ENCODE measurements at places on chromosomes 2 and 18. TPM values are rescaled to one million over a fixed set of nuclear protein-coding genes. Genes with fewer than 3 reads are reported as not detected.

DNA sequence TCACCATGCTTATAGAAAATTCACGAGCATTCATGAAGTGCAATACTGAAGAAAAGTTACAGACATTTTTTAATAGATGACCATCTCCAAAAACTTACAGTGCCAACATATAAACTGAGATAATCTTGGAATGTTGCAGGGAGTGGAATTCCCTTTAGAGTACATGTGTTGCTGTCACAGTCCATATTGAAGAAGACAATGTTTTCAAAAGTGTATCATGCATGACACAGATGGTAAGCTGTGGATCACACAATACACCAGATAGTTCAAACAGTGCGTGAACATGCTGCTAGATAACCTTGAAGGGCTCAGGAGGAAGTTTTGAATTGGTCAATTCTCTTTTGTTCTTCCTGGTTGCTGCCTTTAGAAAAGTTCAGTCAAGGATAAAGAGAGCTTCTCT is 1644.3 kb upstream of the NXPH2 start:
- no peak for DNase-seq

GRCh38 chr2:30481323-30481800 is 34.3 kb downstream of the LCLAT1 start:
- DNase-seq, result peak; percentile 72

The SCYGR4 gene
- not detected for total RNA-seq

The PDE11A gene
- 0.24 TPM for total RNA-seq

- DNase-seq, result peak; percentile 28
Measured at GRCh38 chr2:240203788-240204270, 63.4 kb upstream of the OTOS start.

- DNase-seq, result no peak
Measured at GRCh38 chr2:226792155-226792881, 7.3 kb downstream of the IRS1 start.

The CCDC142 gene
- total RNA-seq, result 14.3 TPM

The RPRM gene
- not detected for total RNA-seq

The SS18 gene
- total RNA-seq, result 120 TPM

DNA sequence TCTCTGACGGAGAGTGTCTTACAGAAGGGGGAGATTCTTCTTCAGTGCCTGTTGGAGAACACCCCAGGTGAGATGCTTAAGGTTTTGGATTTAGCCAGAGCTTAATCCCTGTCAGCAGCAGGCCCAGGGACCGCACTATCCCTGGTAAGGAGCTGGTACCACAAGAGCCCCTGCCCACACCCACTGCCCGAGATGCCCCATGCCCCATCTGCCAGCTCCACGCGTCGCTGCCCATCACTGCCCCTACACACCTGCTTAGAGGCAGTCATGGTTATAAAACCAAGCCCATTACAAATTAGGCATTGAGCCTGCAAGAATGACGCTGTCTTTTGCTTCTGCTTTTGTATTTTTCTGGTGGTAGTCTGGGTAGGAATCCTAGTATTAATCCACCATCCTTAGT is 21.7 kb downstream of the CEP68 start:
- no peak for DNase-seq

DNA sequence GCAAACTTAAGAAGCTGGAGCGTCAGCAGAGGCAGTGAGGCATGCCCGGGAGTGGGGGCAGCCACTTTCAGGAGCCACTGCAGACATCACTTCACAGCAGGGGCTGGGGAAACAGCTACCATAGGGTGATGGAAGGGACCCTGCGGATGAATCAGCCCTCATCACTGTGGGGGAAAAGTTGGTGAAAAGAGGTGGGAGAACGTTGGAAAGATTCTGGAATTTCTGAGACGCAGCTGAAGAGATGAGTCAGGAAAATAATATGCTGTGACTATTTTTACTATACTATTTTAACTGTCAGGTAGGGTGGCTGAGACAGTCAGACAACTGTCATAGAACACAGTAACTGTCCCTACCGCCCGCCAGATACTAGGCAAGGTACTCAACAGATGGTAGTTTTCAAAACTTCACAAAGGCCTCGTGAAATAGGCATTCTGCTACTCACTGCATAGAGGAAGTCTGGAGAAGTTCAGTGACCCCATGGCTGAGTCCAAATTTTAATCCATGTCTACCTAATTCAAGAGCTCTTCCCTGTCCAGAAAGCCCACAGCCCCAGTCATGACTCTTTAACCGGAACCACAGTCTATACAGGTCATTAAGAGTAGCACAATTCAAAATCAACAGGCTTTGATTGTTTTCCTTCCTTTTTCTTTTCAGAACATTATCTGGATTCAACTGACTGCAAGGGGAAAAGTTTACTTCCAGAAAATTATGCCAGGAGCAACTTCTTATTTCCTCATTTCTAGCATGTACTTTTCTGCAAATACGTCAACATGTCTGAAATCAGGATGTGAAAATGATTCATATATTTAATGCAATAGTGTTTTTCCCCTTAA is 39.3 kb upstream of the EPB41L3 start:
- DNase-seq, result peak; percentile 22

GRCh38 chr18:2337552-2338141 is 233.7 kb downstream of the METTL4 start:
- DNase-seq, result peak; percentile 42

DNA sequence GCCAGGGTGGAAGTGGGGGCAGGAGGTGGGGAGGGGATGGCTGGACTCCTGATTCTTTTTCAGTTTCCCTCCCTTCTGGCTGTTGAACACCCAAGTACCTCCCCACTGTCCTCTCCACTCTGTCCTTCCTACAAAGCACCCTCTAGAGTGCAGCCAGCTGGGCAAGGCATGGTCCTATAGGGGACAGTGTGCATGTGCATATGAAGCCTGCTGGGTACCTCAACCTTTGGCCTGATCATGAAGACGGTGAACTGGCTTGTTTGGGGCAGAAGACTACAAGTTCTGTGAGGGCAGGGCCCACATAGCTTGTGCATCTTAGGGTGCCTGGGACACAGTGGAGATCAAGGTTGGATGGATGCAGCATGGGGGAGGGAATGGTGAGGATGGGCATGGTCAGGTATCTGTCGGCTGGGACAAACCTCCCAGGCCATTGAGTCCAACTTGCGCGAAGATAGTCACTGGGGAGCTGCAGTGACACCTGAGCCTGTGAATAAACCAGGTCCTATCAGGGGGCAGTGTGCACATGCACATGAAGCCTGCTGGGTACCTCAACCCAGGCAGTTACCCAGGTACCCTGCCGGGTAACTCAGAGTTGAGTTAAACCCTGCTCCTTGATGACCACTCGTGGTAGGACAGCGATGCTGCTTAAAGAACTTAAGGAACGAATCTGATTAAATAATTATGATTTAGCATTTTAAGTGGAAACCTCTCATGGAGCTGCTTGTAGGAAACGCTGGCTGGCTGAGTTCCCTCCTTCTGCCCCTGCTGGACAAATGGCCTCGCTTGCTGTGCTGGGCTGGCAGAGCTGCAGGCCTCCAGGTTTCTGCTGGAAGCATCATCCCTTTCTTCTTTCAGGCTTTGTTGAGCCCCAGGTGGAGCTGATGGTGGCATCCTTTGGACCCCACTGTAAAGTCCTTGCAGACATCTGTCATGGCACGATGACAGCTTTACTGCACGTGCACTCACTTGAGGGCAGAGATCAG is 84.0 kb downstream of the POLR1A start:
- no peak for DNase-seq

DNA sequence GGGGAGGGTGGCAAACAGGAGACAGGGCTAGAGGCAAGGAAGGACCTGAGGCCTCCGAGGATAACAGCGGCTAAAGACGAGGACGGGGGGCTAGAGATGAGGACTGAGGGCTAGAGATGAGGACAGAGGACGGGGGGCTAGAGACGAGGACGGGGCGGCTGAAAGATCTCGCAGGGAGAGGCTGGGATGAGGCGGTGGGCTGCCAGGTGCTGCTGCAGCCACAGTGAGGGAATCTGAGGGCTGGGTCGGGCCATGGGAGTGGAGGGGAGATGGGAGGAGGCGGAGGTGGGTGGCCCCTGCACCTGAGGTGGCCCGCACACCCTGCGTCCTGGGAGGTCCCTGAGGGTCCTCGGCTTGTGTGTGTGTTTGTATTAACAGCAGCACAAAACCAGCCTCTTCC is 350.2 kb upstream of the SALL3 start:
- DNase-seq, result no peak
